ENCODE measurements at places on chromosomes 4 and X.

DNA sequence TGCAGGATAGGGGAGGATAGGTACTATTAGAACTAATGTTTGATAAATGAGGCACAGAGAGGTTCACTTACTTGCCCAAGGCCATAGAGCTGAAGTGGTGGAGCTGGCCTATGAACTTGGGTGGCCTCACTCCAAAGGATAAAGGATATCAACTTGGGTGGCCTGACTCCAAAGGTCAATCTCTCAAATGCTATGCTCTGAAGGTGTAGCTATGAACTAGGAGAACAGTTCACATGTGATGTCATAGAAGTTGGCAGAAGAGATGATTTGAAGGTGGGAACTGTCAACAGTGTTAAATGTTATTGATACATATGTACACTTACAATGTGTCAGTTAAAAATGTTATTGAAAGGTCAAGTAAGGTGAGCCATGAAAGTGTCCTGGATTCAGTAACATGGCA, 6.2 kb upstream of the CHST7 start:
- no peak for DNase-seq

- no peak for DNase-seq
These were observed 40.9 kb downstream of the JADE3 start for GRCh38 chrX:46953137-46953527.

DNA sequence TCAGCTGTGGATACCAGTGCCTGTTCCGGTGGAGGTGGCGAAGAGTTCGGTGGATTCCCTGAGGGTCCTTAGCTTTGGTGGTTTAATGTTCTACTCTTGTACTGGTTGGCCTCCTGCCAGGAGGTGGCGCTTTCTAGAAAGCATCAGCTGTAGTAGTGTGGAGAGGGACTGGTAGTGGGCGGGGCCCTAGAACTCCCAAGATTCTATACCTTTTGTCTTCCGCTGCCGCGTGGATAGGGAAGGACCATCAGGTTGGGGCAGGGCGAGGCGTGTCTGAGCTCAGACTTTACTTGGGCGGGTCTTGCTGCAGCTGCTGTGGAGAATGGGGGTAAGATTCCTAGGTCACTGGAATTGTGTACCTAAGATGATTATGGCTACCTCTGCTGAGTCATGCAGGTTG, 390.3 kb downstream of the FAM47A start:
- no peak for DNase-seq

- no peak for DNase-seq
These were observed 216.6 kb upstream of the SLC7A11 start for GRCh38 chr4:138458751-138459150.

GRCh38 chr4:125091101-125091500, 223.7 kb upstream of the FAT4 start:
- DNase-seq, result no peak

DNA sequence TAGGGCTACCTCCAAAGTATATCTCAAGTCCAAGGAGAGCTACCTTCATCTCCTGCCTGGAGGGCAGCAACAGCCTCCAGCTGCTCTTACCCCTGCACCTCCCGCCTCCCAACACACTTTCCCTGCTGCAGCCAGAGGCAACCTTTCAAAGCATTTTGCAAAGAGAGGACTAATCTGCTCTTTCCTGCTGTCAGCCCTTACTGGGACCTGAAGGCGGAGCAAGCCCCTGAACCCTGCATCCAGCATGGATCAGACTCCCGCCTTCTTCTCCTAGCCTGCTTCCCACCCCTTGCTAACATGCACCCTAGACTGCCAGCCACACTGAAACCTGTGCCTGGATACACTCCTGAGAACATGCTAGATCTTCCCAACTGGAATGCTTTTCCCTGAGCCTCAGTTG, 37.7 kb upstream of the VMA21 start:
- DNase-seq, result no peak

DNA sequence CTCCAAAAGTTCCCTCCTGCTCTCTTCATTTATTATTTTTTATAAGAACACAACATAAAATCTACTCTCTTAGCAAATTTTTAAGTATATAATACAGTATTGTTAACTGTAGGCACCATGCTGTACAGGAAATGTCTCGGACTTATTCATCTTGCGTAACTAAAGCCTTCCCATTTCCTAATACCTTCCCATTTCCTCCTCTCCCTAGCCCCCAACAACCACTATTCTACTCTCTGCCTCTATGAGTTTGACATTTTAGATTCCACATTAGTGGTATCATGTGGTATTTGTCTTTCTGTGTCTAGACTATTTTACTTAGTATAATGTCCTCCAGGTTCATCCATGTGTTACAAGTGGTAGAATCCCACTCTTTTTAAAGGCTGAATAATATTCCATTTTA, 15.8 kb upstream of the SYTL4 start:
- no peak for DNase-seq

DNA sequence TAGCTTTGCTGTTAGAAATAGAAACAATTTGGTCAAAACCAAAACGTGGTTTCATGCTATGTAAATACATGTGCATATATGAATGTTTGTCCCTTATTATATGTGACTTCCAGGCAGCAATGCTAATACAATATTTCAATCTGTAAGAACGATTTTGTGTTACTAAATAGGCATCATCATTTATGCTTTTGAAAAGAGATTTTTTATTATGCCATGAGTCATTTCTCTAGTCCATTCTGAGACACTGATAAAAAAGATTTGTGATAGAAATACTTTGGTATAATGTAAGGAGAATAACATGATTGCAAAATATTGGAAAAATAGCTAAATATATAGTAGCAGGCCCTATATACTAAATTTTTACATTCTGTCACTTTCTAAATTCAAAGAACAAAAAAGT, 28.9 kb downstream of the SYNPO2 start:
- no peak for DNase-seq

DNA sequence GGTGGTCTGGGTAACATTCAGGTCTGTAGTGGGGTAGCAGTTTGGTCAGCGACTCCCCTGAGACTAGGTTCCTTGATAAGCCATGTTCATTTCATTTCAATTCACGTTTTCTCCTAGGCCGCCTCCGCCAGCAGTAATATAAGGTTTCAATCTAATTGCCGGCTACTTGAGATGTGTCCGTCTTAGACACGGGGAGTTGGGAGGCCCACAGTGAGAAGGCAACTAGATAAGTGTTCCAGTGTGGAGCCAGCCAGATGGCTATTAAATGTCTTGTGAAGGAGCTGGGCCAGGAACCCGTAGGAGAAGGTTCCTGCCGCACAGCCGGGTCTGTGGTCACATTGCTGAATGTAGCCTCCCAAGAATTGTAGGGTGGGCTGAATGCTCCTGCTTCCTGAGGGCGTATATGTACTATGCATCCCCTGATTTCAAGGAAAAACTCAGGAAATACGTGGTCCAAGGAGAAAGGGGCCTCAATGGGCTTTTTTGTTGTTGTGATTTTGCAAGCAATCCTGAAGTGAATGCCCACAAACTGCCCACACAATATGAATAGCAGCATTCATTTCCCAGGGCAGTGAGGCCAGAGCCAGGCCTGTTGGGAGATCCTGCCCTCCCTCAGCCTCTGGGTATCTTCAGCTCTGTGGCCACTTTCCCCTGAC, 220.6 kb upstream of the RPL34 start:
- DNase-seq, result no peak

- DNase-seq, result no peak
These were observed 13.0 kb upstream of the RHOH start for GRCh38 chr4:40183615-40184411.

GRCh38 chr4:18531731-18532130, 510.2 kb upstream of the LCORL start:
- no peak for DNase-seq

DNA sequence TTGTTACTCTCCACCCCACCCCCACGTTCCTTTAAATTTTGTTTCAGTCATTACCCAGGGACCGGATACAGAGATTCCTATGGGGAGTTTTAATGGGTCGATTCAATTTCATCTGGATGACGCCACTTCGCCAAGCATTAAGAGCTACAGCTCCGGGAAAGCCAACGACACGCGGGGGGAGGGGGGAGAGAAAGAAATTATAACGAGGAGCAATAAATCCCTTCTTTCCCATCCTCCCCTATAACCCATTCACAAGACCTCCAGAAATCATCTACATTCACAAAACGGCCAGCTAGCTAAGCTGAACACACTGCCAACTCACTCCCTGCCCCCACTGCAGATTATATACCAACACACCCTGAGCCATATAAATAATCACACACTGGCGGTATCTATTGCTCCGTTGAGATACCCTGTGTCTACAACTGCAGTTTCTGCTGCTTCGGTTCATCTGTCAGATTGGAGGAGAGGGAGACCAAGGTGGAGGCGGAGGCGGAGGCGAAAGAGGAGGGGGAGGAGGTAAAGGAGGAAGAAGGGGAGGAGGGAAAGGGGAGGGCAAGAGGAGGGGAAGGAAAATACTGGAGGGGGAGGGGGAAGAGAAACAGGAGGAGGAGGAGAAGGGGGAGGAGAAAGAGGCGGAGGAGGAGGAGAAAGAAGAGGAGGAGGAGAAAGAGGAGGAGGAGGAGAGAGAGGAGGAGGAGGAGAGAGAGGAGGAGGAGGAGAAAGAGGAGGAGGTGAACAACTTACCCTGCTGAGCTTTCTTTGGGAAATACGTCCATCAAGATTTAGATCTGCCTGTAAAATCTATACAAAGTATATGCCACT, 113.9 kb upstream of the VAMP7 start:
- DNase-seq, result no peak

GRCh38 chrX:129108936-129109335, 414.4 kb downstream of the SMARCA1 start:
- DNase-seq, result no peak

DNA sequence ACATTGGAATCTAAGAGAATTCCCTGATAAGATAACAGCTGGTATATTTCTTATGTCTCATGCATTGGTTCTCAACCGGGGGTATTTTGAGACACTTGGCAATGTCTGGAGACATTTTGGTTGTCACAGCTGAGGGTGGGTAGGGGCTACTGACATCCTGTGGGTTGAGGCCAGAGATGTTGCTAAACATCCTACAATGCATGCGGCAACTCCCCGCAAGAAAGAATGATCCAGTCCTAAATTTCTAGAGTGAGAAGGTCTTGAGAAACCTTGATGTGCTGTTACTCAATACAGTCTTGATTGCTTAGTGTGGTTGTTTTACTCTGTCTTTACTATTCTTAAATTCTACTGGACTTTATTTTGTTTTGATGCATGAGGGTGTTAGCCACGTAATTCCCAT, 287.2 kb downstream of the FRMPD4 start:
- no peak for DNase-seq

DNA sequence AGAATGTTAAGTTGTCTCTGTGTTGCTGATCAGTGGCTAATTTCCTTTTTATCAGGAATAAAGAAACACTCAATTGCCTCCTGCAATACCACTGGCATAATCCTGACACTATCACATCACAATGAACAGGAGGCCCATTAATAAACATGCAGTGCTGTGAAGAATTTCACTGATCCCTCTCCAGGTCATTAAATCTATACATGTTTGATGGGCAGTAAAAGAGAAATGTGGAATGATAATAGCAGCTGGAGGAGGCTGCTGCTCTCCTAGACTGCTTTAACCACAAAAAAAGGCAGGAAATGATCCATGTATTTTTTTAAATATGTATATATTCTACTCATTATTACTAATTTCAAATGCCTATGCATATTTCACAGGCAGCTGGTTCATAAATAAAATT, 202.1 kb downstream of the CENPC start:
- no peak for DNase-seq

DNA sequence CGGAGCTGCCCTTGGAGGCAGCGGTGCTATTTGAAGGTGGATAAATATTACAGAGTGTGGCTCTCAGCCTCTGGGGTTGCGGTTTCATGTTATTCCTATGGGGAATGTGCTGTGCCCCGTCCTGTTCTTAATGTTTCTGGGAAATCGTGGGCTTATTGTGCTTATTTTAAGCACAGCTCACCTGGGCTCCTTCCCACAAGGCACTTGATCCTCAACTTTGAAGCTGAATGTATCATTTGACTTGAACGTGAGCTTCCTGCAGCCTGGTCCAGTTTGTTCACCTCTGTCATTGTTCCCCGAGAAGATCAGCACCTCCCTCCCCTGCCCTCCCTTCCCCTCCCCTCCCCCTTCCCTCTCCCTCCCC, 3.9 kb downstream of the SORCS2 start:
- DNase-seq, result no peak

DNA sequence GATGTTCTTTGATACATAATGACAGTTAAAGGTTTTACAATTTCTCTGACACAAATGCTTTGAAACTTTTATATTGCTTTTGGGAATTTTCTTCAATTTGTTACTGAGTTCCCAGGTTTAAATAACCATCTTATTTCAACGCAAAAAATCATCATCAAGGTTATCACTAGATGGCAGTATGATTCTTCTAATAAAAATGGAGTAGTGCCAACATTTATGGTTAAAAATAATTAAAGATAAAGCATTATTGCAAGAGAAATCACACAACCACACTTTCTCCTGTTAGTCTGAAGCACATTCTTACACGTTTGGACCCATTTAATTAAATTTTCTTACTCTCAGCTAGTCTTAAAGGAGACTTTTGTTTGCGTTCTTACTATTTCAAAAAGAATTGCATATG, 611.3 kb upstream of the CPXCR1 start:
- no peak for DNase-seq

DNA sequence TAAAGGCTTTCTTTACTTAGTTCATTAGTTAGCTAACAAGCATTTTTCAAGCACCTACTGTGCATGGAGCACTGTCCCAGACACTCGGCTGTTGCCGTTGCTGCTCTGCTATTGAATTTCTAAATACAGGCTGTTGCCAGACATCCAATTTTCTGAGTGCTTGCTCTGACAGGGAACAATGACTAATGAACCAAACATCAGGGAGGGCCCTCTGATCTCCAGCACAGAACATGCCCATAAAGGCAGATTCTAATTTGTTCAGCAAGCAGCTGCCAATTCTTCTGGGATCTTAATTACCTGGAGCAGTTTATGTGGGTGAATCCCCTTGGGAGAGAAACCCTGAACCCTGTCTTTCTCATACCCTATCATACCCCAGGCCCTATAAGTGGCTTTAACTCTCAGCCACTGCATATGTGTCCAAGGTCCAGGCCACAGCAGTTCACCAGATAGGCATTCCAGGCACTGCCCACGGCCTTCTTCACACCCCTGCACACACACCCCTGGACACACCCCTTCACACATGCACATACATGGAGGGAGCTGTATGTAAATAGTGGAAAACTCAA, 27.9 kb downstream of the TSC22D3 start:
- no peak for DNase-seq
